ENCODE measurements at places on chromosomes 12 and 14.

GRCh38 chr12:4203772-4204376 lies 69.7 kb upstream of the CCND2 start:
- DNase-seq, result no peak

DNA sequence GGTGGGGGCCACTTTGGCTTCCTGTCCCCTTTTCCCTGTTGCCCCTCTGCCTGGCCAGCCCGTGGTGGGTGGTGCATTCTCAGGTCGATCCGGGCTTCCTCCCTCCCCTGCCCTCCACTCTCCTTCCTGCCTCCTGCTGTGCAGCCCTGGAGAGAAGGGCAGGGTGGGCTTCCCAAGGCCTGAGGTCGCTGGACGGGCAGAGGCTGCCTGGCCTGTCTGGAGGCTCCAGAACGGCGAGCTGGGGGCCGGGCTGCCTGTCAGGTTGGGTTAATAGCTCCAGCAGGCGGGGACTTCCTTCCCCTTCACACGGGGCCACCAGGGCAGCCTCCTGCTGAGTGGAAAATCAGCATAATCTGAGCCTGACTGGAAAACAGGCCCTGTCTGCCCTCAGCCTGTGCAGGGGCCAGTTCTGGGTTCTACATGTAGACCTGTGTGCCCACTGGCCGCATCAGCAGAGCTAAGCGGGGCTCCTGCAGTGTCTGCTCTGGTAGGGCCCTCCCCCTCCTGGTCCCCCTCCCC lies 11.3 kb downstream of the KIF26A start:
- peak; percentile 44 for DNase-seq

DNA sequence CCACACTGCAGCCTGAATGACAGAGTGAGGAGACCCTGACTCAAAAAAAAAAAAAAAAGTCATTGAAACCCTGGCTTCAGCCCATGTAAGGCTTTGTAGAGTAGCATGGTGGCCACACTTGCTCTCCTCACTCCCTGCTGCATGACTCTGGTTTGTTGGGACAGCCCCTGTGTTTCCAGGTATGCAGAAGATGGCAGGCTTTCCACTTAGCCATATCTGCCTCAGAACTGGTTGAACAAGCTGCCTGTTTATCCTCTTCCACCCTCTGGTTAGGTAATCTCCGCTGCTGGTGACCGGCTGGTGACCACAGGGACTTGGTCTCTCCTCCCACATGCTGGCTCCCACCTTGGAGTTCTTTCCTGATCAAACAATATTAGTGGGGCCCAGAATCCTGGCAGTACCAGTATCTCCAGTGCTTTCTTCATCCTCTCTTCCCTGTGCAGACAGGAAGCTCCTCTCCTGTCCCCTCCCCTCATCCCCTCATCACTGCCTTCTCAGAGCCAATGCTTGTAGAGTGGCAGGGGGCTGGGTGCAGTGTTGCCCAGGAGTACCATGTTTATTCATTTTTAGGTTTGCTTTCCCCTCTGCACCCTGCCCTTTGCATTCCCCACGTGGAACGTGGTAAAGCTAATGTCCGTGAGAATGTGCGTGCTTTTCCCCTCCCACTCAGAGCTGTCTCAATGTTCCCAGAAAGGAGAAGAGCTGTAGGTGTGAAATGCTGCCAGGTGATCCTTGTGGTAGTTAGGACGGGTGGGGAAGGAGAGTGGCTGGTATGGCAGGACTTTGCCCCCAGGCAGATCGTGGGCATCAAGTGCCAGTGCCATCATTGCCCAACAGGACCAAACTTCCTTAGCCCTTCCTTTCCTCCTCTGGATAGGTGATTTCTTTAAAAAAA lies 11.3 kb downstream of the ABHD12B start:
- no peak for DNase-seq

- no peak for DNase-seq
Observed at GRCh38 chr12:91562476-91562875, 379.9 kb upstream of the DCN start.

DNA sequence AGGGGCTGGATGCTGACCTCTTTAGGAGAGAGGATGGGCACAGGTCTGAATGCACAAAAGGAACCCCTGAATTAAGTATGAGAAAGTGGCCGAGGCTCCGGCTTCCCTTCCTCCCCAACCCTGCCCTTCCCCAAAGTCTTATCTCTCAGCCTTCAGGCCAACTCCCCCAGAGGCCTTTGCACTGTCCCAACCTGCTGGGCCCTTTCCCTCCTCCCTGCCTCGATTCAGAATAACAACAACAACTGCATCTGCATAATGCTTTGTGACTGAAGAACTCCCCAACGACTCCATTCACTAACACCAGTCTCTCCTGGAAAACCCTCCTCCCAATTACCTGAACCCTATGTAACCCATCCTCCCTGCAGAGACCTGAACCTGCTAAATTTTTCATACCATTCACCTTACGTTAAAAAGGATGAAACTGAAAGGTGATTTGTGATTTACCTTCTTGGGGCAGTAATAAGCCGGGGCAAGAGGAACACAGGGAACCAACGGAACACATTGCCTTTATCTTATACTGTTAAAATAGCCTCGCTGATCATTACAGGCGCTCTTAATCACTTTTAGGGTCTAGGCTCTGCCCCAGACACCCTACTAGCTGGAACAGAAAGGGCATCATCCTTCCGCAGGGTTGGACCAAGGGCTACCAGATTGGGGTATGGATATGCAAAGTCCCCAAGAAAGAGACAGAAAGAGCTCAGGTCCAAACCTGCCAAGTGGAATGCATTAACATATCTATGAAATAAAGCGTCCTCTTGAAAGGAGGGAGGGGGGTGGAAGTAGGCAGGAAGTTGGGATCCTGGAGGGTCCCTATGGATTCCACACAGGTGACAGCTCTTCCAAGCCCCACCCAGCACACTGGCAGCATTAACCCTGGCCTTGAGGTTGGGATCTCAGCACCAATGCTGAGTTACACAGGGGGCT lies 24.2 kb upstream of the FOXN3 start:
- no peak for DNase-seq

GRCh38 chr14:52951681-52952554 lies 1.1 kb upstream of the FERMT2 start:
- DNase-seq, result peak; percentile 35

DNA sequence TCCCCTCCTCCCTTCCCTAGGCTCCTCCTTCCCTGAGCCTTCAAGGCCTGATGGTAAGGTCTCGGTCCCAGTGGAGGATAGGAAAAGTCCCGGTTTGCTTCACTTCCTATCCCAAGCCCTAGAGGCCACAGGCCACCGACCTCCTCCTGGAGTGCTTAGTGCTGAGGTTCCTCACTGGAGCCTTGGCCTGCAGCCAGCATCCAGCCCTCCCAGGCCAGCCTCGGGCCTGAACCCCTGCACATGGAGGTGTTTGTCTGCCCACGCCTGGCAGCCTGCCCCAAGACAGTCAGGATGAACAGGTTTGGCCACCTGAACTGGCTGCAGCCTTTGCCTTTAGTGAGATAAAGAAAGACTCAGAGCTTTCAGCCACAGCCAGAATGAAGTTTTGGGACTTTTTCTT lies 15.8 kb upstream of the KRT7 start:
- DNase-seq, result no peak

DNA sequence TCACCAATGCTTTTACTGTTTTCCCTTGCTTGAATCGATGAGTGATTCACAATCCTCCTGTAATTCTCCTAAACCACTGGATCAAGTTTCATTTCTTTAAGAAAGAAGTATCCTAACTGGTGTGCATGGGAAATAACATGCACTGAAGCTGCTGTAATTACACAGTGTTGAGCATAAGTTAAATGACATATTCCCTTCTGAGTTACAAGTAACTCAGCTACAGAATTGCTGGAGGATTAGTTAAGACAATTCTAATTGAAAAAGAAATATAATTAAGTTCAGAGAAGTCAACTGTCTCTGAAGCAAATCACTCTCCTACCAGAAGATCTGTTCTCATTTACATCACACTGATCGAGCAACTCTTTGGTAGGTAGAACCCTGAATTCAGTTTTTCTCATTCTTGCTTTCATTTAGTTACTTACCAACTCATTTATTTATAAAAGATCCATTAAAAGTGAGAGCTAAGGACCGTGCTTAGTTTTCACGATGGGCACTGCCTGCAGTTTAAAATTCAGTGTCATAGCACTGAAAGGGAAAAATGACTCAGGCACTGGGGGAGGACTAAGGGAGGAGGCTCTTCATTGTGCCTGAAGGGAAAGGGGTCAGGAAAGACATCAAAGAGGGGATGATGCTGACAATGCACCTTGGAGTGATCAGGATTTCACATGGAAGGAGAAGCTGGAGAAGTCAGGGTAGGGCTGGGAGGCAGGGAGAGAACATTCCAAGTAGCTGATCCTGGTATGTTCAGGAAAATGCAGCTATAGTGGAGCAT lies 327.2 kb downstream of the EMP1 start:
- DNase-seq, result no peak

- DNase-seq, result no peak
Observed at GRCh38 chr14:100426314-100426713, 103.2 kb downstream of the SLC25A47 start.

DNA sequence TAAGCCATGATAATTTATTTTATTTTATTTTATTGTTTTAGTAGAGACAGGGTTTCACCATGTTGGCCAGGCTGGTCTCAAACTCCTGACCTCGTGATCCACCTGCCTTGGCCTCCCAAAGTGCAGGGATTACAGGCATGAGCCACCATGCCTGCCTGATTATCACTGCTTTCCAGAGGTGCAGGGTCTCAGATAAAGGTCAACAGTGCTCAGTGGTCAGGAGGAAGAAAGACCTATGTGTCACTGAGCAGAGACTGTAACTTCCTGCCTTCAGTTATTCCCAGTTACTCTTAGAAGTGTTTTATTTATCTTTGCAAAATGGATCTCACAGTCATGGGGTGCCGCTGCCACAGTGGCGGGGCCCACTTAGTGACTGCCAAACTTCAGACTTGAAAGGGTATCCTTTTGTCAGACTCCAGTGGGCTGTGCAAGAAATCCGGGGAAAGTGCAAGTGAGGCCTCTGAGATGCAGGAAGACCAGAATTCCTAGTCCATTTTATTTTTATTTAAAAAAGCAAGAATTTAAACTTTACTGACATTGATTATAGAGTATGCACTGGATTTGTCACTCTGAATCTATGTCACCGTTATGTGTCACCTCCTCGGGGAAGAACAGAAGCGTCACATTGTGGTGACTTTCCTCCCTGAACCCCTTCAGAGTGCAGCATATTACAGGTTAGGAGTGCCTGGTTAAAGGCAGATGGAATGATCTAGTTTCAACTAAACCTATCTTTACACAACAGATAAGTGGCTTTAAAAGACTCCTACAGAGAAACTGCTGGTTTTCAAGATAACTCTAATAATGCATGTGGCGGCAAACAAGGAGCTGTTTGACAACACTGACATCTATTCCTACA lies 59.1 kb upstream of the BICD1 start:
- no peak for DNase-seq

- no peak for DNase-seq
Observed at GRCh38 chr12:117227000-117227653, 36.9 kb upstream of the FBXO21 start.

DNA sequence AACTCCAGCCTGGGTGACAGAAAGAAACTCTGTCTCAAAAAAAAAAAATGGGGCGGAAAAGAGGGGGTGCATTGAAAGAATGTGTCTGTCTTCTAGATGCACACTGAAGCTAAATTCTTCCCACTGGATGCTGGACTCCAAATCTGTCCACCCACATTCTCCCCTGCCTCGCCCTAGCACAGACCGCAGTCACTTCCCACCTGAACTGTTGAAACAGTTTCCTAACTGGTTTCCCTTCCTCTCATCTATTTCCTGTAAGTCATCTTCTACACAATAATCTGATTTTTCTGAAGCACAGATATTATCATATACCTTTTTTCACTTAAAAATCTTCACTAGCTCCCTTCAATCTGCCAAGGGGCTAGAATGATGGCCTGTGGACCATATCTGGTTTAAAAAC lies 1.5 kb upstream of the HCAR1 start:
- no peak for DNase-seq

DNA sequence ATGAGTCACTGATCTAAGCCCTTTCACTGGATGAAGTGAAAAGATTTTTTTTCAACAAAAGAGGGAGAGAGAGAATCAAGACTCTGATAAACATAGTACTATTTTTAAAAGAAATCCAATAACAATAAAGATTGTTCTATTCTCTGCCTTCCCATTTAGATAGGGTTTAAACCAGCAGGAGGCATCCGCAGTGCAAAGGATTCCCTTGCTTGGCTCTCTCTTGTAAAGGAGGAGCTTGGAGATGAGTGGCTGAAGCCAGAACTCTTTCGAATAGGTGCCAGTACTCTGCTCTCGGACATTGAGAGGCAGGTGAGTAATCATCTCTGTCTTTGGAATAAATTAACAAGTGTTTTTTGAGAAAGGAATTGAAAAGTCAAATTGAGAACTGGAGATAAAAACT lies 124.9 kb downstream of the DERA start:
- no peak for DNase-seq

- no peak for DNase-seq
Observed at GRCh38 chr14:55930016-55930784, 188.0 kb upstream of the PELI2 start.

GRCh38 chr14:76464856-76465255 lies 88.9 kb downstream of the ESRRB start:
- no peak for DNase-seq

DNA sequence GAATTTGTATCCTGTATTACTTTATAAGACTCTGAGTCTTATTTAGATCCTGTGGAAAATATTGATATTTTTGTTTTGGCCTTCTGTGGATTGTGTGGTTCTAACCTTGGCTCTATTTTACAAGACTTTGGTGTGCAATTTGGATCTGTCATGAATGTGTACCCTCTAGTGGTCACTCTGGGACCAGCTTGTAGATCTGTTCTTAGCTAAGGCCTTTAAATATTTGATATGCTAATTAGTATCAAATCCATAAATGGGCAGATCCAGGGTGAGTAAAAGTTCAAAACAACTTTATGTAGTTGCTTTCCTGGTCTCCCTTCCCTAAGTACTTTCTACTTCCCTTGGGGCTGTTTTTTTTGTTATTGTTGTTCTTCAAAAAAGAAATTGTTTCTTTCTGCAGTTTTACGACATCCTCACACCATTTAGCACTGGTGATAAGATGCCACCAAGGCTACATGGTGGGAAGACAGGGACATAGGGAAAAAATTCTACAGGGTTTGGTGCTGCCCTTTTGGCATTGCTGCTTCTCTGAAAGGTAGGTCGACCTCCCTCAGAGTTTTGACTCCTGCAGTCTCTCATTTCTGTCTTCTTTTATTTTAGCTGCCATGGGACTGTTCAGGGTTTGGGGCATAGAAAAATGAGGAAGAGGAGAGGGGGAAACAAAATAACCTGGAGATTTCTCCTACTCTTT lies 238.5 kb downstream of the GPHN start:
- DNase-seq, result peak; percentile 10

GRCh38 chr14:100736269-100737180 lies 9.8 kb downstream of the DLK1 start:
- DNase-seq, result no peak

DNA sequence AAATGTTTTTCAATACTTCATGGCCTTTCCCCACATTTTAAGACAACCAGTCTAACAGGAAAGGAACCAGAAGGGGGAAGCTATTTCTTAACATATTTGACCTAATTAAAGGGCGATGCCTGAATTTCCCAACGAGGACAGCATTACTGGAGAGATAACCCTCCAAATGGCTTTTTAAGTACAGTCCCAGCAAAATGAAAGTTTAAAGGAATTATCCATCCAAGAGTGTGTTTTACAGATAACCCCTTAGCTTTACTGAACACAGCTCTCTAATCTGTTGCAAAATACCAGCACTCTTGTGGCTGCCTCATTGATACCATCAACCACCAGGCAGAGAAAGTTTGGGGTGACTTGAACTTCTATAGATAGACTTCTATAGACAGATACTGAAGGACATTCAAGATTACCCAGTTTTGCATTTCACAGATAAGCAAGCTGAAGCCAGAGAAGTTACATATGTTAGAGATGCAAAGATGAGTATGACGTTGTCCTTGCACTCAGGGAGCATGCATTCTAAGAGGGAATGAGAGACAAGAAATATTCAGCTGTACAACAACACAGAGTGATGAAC lies 41.3 kb upstream of the DUSP6 start:
- no peak for DNase-seq

- DNase-seq, result no peak
Observed at GRCh38 chr12:110079477-110080400, 31.4 kb upstream of the C12orf76 start.

Data from NCI-H524 treated with DMSO at 0.1 percent for 48 hours (cell line).